ENCODE measurements at places on chromosomes 1 and 21.

GRCh38 chr21:31798842-31799704, 67.2 kb upstream of the SCAF4 start:
- DNase-seq: no peak

DNA sequence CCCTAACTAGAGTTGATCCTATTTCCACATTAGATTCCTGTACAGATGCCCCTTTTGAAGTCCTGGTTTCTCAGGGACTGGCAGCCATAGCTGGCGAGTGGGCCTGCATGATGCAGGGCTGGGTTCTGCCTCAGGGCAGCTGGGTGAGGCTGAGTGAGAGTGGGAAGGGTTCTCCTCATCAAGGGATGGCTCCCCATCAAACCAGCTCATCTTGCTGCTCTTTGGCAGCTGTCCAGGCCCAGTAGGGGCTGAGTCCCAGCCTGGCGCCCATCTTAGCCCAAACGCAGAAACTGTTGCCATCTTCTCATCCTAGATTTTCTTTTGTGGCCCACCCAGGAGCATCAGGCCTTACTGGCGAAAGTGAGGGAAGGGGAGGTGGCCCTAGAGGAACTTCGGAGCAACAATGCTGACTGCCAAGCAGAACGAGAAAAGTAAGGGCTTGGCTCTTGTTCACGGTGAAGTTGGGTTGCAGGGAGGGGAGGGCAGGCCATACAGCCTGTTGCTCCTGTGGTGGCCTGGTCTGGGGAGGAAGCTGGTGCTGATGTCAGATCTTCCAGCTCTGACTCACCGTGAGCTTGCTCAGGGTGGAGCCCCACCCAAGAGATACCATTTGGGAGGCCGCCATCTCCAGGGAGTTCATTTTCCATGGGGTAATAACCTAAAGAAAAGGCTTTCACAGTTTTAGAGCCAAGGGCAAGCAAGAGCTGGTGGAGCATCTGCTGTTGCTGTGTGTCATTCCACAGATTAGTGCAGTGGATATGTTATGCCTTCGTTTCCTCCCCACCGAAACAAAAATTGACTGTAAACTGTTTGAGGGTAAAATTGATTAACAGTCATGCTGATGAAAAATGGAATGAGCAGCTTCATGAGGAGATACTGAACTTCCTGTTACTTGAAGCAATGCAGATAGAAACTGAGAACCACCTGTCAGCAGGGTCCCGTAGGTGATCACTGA, 34.7 kb downstream of the TUFT1 start:
- DNase-seq: no peak

DNA sequence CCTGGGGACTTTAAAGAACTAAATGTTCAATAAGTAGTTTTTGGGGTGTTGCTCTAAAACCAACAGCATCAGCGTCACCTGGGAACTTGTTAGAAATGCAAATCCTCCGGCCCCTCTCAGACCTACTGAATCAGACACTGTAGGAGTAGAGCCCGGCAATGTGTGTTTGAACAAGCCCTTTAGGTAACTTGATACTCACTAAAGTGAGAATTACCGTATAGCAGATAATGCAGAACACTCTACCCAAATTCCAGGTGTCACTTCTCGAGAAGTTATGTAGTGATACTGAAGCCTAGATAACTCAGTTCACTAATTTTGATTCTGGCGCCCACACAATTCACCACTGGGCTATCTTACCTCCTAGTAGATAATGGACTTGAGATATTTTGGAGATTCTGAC, 3.7 kb upstream of the DPT start:
- no peak for DNase-seq

DNA sequence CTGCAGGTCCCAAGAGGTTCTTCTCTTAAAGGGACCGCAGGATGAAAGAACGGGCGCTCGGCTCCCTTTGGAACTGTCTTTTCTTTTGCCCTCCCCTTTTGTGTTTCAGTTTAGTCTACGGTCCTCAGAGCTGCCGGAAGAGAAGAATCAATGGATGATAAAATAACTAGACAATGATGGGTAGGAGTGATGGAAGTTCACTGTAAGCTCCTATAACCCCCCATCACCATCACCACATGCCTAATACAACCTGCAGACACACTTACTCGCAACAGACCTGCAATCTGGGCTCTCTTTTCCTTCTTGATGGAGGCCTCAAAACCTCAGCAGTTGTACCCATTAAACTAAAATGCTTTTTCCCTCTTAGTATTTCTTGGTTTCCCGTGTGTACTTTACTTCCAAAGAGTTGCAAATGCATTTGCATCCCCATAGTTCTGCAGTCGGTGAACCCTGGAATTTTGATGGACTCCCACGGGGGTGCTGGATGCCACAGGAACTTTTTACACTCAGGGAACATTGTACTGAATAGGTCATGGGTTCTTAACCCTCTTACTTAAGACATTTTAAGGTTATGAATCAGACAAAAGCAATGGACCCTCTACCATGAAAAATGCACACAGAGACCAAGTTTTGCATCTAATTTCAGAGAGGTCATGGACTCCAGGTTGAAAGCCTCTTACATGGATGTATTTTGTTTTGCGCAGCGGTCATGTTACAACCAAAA, 633 bp upstream of the RFX5 start:
- DNase-seq: peak; percentile 54

DNA sequence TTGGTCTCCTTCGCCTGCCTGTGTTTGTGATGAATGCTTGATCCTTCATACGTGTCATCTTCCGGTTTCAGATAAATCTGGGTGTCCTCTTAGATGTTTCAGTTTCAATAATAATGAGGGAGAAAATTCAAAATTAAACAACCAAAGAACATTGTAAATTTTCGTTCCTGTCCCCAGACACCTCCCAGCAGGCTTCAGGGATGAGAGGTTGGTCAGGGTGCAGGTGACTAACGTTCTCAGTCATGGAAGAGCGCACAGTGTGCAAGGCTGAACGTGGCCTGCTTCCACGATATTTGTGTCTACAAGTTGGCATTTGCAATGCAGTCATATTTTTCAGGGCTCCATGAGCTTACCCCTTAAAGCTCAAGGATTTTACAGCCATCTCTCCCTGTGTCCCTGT, 147.1 kb upstream of the ARHGEF16 start:
- no peak for DNase-seq

- no peak for DNase-seq
These were observed 63.7 kb upstream of the IGSF5 start for GRCh38 chr21:39681257-39681656.

DNA sequence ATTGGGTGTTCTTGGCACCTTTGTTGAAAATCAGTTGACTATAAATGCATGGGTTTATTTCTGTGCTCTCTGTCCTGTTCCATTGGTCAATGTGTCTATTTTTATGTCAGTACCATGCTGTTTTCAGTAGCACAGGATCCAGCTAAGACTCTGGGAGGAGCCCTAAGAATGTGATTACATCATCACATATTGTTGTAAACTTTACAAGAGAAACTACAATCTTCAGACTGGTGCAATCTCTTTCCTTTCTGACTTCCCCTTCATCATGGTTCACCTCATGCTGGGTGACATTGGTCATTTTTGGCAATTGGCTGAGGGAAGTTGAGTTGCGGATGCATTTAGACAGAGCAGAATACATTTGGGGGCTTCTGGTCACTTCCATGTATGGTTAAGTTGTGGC, 88.4 kb downstream of the C21orf91 start:
- no peak for DNase-seq

DNA sequence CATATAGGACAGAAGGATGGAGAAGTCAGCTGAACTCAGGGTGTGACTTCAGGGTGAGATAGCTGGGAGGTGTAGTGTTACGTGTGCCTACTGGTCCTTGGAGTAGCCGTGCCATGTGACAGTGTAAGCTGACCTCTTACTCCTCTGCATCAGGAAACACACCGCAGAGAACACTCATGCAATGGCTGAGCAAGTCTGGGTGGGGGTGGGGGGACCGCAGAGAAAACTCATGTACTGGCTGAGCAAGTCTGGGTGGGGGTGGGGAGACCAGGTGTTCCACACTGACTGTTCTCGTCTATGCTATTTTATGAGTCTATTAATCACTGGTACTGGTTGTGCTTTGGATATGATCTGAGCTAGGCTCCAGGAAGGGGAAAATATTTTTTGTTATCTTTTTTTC, 233.1 kb downstream of the PAPPA2 start:
- DNase-seq: no peak

GRCh38 chr1:203145321-203146041, 18.0 kb downstream of the ADORA1 start:
- no peak for DNase-seq

GRCh38 chr1:170586321-170587252, 54.6 kb downstream of the GORAB start:
- no peak for DNase-seq

DNA sequence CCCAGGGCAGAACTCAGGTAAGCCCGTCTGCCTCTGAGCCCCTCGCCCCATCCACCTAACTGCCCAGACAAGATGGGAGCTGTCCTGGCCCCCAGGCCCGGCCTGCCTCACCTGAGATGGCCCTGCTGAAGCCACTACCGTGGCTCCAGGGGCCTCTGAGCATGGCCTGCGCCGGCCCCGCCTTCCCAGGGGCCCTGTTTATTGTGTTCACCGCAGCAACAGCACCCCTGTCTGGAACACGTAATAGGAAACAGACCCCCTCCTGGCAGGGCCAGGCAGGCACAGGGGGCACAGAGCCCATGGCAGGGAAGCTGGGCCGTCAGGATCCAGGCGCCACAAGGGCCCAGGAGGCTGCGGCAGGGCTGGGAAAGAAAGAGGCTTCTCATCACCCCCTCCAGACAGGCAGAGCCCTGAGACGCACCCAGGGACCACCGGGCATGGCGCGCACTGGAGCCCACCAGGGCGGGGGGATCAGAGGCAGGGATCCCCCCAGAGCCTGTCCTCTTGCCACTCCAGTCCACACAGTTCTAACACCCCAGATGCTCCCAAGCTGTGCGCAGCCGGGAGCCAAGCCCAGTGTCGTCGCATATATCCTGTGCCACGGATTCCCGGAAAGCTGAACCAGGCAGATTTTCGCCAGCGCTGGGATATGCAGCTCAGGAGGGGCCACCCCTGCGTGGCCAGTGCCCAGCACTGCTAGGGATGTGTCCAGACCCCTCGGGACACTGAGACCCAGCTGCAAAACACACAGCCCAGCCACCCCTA, 62.6 kb downstream of the ARHGEF16 start:
- DNase-seq: no peak

- DNase-seq: no peak
These were observed 85.7 kb downstream of the HMGB4 start for GRCh38 chr1:33949570-33949969.

- DNase-seq: no peak
These were observed 184.0 kb downstream of the CDC7 start for GRCh38 chr1:91684481-91685196.

DNA sequence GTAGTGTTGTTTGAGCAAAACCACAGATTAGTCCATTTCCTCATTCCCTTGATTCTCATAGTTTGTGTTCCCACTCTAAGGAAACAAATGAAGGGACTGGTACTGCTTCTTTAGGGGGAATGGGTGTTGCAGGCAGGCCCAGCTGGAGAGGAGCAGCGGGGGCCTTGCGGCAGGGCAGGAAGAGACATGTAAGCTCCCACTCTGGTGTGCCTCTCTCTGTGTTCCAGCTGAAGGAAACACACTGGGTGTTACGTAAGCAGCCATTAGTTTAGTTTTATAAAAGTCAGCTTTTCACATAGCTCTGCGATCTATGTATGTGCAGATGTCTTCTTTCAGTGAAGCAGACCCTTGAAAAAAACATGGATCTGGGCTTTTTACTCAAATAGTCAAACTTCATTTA, 99.5 kb downstream of the CACHD1 start:
- DNase-seq: no peak

GRCh38 chr21:18157406-18157805, 87.2 kb upstream of the CHODL start:
- DNase-seq: no peak

- DNase-seq: no peak
These were observed 133.7 kb downstream of the PTPRU start for GRCh38 chr1:29370067-29370466.

DNA sequence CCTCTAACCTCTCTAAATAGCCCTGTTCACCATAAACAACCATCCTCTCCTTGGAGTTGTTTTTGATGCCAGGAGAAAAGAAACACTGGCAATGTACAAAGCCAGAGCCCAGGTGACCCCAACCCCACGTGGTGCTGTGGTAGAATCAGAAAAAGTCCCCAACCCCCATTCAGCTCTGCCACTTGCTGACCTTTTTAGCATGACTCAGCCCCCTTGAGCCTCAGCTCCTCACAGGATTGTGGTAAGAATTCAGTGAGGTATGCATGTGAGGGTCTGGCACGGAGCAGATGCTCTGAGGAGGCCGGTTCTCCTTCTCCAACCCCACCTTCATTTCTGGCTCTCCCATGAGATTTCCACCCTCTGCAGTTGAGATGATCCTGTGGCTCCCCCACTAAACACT, 11.1 kb upstream of the CHI3L1 start:
- DNase-seq: no peak

DNA sequence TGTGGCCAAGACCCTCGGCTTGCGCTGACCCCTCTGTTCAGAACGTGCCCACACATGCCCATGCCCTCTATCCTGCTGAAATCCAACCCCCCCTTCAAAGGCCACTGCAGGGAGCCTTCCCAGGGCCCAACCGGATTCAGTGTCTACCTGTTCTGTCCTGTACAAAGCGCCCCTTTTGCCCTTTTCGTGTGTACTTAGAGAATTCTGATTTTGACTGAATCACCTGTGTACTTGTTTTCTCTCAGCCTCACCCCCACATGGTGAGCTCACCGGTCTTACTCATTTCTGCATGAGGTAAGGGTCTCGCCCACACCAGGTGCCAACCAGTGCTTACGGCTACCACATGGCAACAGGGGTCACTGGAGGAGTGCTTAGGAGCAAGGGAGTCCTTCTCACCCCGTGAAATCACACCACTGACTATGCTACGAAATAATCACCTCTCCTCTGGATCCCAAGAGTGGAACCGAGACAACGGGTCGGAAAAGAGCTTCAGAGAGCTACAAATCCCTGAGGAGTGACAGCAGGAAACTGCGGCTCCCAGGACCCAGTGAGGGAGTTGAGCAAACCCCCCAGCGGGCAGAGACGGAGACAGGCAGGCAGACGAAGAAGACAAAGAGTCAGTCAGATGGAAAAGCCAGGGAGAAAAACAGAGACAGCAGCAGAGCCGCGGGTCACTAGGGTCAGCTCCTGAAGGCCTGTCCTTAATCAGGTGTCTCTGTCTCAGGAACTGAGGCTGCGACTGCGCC, 2.1 kb upstream of the S100A2 start:
- DNase-seq: no peak

DNA sequence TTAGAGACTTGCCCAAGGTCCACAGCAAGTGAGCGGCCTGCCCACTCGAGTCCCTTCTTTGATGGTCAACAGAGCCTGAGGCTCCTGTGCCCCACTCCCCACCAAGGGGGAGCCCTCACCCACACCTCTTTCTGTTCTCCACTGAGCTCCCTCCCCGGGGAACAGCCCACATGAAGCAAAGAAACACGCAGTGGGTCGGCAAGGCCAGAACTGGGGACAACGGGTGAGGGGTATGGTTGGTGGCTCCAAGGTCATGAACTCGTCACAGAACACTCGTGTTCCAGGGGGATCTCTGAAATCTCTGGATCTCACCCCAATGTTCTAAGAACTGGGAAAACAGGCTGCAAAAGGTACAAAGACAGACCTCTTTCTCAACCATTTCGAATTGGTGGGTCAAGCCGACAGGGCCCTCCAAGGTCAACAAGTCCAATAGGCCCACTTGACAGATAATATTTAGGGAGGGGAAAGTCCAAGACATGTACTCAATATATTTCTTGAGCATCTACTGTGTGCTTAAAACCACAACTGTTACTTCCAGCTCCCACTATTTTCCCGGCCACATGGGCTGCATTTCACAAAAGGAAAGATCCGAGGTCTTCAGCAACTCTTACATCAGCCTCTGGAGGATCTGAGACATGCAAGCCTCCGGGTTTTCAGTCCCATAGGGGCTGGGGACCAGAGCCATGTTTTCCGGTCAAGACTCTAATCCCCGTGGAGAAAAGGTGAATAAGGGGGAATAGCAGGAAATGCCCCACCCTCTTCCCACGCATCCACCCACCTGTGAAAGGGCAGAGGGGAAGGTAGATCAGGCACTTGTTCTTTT, 1.1 kb upstream of the RAP1GAP start:
- DNase-seq: no peak

Data from NCI-H1417 treated with DMSO at 0.1 percent for 48 hours (cell line).